Activated CD4-positive, CD25-positive, alpha-beta regulatory T cell (primary cell): ENCODE measurements at places on chromosomes 1 and 21.

DNA sequence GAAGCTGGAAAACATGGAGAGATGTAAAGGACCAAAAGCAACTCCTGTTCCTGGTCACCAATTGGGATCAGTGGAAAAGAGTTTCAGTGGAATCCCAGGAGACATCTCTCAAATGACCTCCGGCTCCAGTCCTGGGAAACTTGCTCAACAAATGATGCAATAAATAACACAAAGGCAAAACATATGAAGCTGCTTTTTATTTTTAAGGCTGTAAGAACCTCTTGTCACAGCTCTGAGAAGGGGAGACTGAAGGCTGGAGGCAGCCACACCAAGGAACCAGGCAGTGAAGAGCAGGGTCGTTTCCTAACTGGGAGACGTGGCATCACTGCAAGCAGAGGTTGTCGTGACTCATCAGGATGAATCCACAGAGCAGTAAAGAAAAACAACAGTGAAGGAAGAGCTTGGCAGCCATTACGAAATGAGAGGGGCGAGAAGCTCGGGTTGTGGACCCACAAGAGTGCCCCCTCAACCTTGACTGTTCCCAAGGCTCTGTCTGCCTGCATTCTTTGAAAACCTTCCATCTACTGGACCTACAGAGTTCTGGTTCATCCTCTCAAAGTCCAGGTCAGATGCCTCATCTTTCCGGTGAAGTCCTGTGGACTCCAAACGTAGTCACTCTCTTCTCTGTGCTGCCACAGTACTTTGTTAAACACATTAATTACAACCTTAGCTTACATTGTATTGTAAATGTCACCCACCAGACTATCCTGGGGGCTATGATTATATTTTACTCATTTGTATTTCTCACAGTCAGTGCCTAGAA, 32.1 kb downstream of the JAK1 start:
- DNase-seq, result no peak

DNA sequence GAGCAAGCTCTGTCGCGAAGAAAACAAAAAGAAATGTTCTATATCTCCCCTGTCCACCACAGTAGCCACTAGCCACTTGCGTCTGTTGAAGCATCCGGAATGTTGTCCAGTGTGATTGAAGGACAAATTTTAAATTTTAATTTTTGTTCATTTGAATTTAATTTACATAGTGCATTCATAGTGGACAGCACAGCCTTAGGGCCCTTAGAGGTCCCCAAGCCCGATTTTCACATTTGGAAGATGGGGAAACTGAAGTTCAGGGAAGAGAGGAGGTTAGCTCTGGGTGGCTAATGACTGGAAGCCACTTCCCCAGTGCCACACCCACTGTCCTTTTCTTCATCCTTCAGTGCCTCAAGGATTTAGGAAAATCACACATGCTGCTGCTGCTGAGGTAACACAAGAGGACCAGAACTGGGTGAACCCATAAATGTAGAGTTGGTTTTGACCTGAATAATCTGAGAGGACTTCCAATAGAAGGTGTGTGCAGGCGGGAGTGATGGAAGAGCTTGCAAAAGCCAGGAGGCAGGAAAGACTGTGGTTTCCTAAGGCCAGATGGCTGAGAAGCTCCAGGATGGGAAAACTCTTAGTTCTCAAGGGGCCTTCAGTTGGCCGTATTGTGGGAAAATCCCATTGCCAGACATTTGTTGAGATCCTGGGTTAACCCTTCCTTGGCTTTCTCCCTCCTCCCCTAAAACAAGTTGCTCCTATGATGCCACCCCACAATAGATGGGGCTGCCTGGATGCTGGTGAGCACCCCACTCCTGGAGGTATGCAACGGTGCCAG, 49.5 kb downstream of the TRIM11 start:
- DNase-seq, result no peak

- DNase-seq, result no peak
These were observed 1.7 kb upstream of the PBX1 start for GRCh38 chr1:164557270-164557669.

DNA sequence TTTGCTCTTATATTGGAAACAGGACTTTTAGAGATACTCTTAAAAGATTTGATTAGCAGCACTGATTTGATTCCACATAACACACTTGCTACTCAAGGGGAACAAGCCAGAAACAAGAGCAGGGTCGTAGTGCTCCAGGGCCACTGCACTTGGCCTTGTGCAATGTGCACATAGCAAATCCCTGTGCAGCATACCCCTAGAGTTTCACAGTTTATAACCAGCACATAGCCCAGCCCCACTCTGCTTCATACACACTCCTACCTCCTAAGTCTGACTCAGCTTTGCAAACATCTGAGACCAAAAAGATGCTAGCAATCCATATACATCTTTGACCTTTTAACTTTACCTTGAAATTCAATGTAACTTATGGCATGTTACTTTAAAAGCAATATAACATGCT, 157.6 kb downstream of the VAV3 start:
- DNase-seq, result no peak

DNA sequence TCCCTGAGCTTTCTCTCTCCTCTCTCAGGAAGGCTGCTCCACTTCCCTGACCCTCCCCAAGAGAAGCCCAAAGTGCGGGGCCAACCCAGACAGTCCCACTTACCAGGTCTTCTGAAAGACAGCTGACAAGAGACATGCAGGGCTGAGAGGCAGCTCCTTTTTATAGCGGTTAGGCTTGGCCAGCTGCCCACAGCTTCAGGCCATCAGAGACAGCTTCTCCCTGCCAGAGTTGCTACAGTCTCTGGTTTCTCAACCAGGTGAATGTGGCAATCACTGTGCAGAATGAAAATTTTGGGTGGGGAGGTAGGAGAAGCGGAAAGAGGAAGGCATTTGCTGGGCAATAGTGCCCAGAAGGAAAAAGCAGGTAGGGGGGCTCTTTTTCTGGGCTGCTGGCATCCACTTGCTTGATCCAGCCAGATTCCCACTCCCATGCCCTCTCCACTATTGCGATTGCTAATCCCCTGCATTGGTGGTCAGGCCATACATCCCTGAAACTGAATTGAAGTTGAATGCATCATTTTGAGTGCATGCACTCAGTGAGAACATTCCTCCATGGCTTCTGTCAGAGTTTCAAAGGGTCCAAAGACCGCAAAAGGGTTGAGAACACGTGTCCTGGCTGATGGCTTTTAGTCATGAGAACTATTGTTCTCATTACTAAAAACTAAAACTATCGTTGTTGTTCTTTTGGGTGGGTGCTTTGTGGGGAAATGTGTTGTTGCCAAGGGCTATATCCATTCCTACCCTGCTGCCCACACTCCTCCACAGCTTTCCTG, at the start of gene S100A8:
S100A8 (minus strand) TSS at position 136 of the 773 bp plus-strand sequence. CDS start 538 bp downstream, outside the sequence.
- no peak for DNase-seq

GRCh38 chr1:20100632-20101355, 18.5 kb downstream of the PLA2G2D start:
- DNase-seq, result no peak

GRCh38 chr21:41361053-41361785, 608 bp upstream of the MX2 start:
- no peak for DNase-seq

- no peak for DNase-seq
These were observed 14.0 kb downstream of the TGFBR3 start for GRCh38 chr1:91872000-91872399.

- DNase-seq, result no peak
These were observed 166.3 kb upstream of the NR5A2 start for GRCh38 chr1:199861020-199861795.

GRCh38 chr1:240591564-240591963, 20.4 kb downstream of the GREM2 start:
- DNase-seq, result no peak

DNA sequence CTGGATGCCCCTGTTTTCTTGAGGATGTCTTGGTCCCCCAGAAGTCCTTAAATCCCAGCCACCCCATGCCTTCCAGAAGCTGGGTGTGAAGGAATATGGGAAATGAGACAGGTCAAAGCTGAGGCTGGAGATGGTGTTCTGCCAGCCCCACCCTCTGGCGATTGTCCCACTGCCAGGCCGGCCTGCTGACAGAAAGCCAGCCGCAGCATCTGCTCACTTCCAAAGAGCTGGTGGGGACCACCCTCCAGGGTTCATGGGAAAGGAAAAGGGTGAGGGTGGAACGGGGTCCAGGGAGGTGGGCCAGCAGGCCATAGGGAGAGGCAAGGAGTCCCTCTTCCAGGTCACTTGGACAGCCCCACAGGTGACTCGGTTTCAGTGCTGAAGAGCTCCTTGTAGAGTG, 1.9 kb upstream of the LINGO4 start:
- no peak for DNase-seq

GRCh38 chr1:228403231-228403631, 3.4 kb downstream of the TRIM11 start:
- DNase-seq, result no peak

- no peak for DNase-seq
These were observed 26.2 kb upstream of the B3GALT2 start for GRCh38 chr1:193212637-193213036.

GRCh38 chr1:201882665-201883132, 6.0 kb upstream of the SHISA4 start:
- DNase-seq, result no peak

DNA sequence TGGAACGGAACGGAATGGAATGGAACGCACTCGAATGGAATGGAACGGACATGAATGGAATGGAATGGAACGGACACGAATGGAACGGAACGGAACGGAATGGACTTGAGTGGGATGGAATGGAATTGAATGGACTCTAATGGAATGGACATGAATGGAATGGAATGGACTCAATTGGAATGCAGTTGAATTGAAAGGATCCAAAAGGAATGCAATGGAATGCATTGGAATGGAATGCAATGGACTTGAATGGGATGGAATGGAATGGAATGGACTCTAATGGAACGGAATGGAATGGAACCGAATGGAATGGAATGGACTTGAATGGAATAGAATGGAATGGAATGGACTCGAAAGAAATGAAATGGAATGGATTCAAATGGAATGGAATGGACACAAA, 102.4 kb upstream of the OR4F16 start:
- DNase-seq, result no peak

DNA sequence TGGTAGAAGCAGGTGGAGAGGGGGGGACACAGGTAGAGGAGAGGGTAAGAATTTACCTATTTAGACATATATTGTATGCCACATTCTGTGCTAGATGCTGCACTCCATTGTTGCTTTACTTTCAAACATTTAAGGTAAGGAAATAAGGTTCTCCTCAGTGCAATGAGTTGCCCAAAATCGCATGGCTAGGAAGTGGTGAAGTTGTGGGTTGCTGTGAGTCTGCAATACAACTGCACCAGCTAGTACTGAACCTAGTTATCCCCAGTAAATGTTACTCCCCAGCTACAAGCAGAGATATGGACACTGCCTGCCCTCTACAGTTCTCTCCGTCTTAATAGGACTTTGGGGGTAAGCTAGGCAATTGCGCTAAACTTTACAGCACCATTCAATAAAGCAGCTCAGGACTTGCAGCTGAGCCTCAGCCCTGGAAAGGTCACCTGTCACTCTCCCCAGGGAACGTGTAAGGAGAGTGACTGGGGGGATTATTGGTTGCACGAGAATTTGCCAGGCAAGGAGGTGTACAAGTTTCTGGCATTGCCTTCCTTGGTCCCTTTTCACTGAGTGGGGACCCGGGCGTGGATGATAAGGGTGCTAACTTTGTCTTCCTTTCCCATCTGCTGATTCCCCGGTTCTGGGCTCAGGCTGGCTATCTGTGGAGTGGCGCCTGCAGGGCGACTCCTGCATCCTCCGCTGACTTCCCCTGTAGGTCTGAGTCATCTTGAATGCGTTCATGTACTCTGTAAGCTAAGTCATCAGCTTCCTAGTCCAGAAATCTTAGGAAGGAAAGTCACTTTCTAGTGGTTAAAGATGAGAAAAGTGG, 71.3 kb upstream of the CNTN2 start:
- no peak for DNase-seq

GRCh38 chr1:33123266-33123665, 42.3 kb downstream of the AZIN2 start:
- DNase-seq, result no peak

- no peak for DNase-seq
These were observed 66.3 kb downstream of the CACHD1 start for GRCh38 chr1:64535938-64536835.

DNA sequence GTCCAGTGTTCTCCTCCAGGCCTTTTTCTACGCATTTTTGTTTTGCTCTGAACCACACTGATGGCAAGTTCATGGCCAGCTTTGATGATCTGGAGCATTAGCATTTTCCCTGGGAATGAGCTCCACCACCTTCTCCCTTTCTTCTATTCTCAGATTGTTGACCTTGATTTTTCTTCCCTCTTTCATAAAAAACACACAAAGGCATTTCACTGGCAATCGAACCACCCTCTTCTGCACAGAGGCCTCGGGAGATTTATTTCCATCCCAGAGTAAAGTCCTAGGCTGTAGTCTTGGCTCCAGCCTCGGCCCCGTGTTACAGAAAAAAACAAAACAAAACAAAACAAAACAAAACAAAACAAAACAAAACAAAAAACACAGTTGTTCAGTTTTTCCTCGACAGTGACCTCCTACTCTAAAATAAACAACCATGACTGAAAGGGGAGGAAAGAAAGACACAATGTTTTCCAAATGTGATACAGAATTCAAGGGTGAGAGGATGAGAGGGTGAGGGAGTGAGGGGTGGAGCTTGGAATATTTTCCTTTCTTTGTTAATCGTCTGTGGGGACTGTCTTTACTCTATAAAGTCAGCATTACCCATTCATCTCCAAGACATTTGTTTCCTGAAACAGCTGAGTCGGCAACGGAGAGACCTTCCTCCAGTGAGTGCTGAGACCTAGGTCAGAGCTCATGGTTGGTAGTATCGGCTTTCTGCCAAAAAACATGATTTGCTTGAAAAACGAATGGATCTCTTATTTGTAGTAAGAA, 29.8 kb upstream of the RNF186 start:
- DNase-seq, result no peak

DNA sequence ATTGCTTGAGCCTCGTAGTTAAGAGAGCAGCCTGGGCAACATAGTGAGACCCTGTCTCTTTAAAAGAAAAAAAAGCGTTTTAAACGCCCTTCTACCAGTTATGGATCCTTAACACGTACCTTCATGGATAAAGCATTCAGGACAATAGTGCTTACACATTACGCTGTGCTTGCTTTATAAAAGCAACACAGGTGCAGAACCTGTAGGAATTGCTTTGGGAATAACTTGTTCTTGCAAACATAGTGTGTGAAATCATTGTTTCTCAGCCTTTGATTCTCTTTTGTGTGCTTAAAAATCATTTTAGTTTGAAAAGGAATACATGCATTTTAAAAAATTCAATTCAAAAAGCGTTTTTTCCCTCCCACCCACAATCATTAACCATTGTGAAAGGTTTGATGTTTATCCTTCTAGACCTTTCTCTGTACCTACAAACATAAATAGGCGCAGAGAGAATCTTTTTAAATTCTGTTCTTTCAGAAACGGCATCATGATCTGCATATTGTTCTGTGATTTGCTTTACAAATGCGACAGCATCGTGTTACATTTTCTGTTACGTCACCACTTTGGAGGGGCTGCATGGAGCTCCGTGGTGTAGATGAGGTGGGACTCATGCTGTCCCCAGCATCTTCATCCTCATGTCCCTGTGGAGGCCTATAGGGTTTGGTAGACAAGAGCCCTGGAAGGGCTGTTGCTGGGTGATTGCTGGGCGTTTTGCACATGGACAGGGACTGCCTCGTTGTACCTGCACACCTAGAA, 54.6 kb downstream of the SPSB1 start:
- DNase-seq, result no peak

GRCh38 chr1:75969550-75969949, 37.3 kb upstream of the ASB17 start:
- DNase-seq, result no peak

GRCh38 chr1:15331180-15331579, 78.5 kb upstream of the EFHD2 start:
- DNase-seq, result no peak

GRCh38 chr1:154831462-154831861, 38.6 kb downstream of the KCNN3 start:
- no peak for DNase-seq
